ENCODE measurements at places on chromosomes 6 and 20. TPM values are rescaled to one million over a fixed set of nuclear protein-coding genes. Genes with fewer than 3 reads are reported as not detected.

GRCh38 chr6:151067684-151068596 is 171.8 kb upstream of the AKAP12 start:
- no peaks in the 10 kb centered on the region for H3K27me3 ChIP-seq
- H3K36me3 ChIP-seq, result no peaks in the 10 kb centered on the region
- peak; percentile 42 for DNase-seq

DNA sequence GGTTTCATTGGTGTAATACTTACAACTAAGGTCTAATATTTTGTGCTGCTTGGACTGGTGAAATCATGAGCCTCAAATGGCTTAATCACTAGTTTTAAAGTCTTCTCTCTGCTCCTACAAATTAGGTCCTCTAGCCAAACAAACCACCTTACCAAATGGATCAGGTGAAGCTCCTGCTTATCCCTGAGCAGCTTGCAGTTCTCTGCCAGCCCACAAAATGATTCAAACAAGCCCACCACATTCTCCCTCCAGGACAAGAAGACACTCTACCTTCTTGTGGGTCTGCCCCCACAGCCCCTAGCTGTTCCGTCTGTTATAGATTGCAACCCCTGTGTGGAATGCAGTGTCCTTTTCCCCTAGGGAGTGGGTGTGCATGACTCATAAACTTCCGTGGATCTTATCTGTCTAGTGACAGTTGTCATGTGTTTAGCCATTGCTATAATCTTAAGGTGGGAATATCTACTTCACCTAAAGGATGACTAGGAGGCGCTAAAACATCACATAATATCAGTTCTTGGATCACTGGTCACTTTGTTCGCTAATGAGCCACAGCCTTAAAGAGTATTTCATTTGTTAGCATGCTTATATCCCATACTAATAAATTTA is 940.5 kb upstream of the MANEA start:
- H3K27ac ChIP-seq, result no peak overlapping the region
- no peaks in the 10 kb centered on the region for H3K27me3 ChIP-seq
- H3K4me1 ChIP-seq, result no peaks in the 10 kb centered on the region
- no peak overlapping the region for H3K4me3 ChIP-seq
- DNase-seq, result no peak

DNA sequence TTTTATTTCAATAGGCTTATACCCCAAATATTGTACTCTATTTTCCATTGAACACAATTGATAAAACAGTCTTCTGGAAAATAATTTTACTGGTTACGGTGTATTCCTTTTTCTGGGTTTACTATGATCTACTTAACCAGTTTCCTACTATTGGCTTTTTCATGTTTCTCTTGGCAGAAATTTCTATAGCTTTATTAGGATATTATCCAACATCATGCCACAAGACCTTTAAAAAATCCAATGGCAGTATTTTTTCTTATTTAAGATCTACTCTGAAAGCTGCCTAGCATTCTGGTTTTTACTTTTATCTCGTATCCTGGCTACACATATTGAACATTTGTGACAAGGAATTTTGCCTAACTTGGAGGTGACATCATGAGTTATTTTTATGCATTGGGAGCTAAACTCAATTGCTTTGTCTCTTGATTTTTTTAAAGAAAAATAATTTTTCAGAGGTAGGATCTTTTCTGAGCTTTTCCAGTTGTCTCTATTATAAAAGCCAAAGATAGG is 45.5 kb downstream of the SLC9A8 start:
- H3K4me3 ChIP-seq, result no peak overlapping the region
- H3K4me1 ChIP-seq, result no peaks in the 10 kb centered on the region
- no peak overlapping the region for H3K27ac ChIP-seq
- DNase-seq, result no peak
- H3K27me3 ChIP-seq, result no peaks in the 10 kb centered on the region

SLC26A8 gene
- total RNA-seq, result 0.27 TPM

DNA sequence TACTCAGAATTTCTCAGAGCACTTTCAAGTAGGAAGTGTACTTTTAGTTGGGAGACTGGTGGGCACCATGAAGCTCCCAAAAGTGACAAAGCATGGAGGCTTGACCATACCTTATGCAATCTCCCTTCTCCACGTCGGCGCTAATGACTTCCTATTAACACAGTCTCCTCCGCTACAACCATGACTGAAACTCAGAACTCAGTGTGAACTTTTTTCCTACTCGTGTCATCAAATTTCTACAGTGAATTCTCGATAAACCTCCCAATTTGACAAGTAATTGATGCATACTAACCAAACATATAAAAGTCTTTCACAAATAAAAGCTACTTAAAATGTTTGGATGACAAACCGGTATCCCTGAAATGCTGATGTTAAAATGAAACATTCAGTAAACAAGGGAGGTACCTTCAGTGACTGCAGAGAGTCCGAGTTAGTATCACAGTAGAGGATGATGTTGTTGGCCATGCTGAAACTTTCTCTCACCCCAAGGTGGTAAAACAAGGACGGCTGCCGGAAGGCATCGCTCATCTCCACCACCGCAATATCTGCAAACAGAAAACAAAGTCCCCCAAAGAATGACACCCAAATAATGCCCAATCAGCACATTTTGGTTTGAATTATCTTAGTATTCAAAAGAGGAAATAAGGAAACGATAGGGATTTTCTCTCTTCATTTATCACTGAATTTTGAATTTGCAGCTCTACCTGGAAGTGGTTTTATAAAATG is 72.1 kb downstream of the MAP3K5 start:
- peaks cover 6% of the 10 kb centered on the region for H3K4me1 ChIP-seq
- no peak for DNase-seq
- H3K36me3 ChIP-seq, result no peaks in the 10 kb centered on the region
- H3K27me3 ChIP-seq, result no peaks in the 10 kb centered on the region
- no peak overlapping the region for H3K27ac ChIP-seq
- no peak overlapping the region for H3K4me3 ChIP-seq

DNA sequence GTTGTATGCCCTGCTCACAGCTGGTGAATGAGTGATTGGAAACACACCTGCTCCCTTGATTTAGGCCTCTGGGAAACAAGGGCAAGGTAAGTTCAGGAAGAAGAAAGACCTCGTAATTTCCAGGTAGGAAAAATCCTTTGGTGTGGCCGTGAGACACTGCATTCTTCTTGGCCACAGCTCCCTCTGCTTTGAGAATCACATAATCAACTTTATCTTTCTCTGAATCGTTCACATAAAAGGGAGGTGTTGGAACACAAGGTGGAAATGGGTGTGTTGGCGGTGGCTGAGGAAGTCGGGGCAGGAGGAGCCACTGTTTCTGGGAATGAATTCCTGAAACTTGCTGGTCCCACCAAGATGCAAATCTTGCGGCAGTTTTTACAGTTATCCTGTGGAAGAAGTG is 25.9 kb downstream of the FAM209B start:
- H3K27me3 ChIP-seq, result no peaks in the 10 kb centered on the region
- no peak overlapping the region for H3K27ac ChIP-seq
- no peaks in the 10 kb centered on the region for H3K36me3 ChIP-seq
- no peak for DNase-seq
- no peak overlapping the region for H3K4me3 ChIP-seq
- no peaks in the 10 kb centered on the region for H3K4me1 ChIP-seq

DNA sequence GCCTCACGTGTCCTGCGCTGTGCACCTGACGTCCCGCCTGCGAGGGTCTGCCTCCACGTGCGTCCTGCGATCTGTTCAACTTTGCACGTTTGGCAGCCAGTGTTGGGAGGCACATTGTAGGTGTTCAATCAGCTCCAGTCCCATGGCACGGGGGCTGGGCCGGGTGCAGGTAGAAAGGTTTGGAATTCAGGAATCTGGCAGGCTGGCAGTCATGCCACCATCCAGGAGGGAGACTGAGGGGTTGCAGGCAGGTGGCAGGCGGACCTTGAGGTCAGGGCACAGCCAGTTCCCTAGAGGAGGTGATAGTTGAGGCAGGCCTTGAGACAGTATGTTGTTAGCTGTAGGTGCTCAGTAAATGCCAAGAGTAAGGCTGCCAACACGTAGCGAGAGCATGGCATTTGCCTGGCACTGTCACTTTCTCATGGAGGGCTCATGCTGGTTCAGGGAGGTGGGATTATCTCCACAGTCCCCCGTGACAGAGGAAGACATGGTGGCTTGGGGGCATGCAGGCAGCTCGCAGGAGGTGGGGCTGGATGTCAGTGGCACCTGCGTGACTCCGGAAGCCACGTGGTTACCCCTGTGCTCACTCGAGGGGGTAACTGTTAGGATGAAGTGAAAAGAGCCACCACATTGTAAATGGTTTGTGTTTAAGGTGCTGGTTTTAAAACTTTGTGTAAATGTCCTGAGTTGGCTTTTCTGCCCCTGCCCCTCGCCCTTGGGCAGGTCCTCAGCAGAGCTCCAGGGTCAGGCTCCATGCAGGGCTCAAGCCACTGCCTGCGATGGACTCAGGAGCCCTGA is 111.8 kb upstream of the FRMD1 start:
- H3K27ac ChIP-seq, result no peak overlapping the region
- H3K36me3 ChIP-seq, result no peaks in the 10 kb centered on the region
- DNase-seq, result no peak
- H3K4me1 ChIP-seq, result no peaks in the 10 kb centered on the region
- H3K4me3 ChIP-seq, result no peak overlapping the region

DNA sequence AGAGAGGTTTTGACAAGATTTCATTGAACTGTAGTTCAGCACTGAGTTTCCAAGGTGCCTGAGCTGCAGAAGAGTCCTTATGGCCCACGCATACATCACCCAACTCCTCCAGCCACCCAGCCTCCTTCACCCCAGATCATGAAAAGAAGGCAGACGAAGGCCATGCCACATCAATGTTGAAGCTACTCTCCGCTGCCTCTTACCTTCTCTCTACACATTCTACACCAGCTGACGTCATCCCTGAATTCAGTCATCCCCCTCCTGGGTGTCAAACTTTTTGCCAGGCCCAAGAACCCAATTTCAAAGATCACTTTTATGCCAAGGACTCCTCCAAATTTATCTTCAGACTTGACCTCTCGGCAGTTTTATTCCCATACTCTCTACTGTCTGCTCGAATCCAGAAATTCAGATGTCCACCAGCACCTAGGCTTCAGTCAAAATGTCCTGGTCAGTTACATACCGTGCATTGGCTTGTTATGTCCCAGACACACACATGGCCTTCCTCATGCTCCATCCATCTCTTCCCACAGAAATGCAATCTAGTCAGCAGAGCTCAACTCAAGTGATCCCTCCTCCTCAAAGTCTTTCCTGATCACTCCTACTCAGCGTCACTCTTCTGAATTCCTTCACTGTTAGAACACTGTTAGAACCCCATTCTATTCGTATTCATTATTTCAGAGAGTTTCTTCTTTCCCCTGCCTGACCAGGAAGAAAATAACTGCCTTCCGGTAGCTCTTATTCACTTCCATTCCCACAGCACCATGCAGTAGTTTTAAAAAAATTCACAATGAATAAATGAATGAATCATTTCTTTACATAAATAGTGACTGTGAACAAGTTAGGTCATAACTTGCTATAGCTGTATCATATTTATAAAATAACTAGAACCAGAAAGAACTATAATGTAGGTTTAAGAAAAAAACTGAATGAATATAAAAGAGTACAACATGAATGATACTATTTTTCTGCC is 11.5 kb downstream of the ATXN1 start:
- no peak overlapping the region for H3K4me3 ChIP-seq
- no peaks in the 10 kb centered on the region for H3K36me3 ChIP-seq
- peaks cover 21% of the 10 kb centered on the region for H3K4me1 ChIP-seq
- no peak for DNase-seq
- no peaks in the 10 kb centered on the region for H3K27me3 ChIP-seq

FOXP4 gene
- 33.6 TPM for total RNA-seq

DNA sequence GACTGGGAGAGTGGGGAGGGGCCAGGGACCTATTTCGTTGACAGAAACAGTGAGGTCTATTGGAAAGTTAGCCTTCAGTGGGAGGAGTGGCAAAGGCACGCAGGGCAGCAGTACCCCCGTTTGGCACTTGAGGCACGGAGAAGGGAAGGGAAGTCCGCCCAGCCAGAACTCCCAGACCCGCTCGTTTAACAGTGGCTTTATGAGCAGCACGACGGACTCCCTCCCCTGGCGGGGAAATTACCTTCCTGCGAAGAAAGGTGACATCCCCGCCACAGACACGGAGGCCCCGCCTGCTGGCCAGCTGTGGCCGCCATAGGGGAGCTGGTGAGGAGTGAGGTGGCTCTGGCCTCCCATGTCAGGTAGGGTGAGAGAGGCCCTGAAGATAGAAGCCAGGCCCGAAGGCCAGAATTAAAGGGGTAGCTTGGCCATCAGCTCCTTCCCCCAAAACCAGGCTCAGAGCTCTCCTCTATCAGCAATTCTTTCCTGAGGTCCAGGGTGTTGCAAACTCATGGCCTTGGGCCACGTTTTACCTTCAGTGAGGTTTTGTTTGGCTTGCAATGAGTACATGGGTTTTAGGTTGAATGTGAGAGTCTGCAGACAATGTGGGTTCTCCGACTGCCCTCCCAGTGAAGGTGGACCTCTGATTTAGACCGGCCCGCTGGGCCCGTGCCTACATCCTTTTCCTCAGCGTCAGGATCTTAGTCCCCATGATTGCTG is 123.7 kb downstream of the MRPL14 start:
- H3K4me3 ChIP-seq, result no peak overlapping the region
- H3K27ac ChIP-seq, result no peak overlapping the region
- peaks cover 4% of the 10 kb centered on the region for H3K4me1 ChIP-seq
- no peaks in the 10 kb centered on the region for H3K36me3 ChIP-seq

GRCh38 chr20:62314339-62314638 is 11.5 kb downstream of the ADRM1 start:
- no peaks in the 10 kb centered on the region for H3K36me3 ChIP-seq
- no peak overlapping the region for H3K27ac ChIP-seq
- DNase-seq, result no peak

DNA sequence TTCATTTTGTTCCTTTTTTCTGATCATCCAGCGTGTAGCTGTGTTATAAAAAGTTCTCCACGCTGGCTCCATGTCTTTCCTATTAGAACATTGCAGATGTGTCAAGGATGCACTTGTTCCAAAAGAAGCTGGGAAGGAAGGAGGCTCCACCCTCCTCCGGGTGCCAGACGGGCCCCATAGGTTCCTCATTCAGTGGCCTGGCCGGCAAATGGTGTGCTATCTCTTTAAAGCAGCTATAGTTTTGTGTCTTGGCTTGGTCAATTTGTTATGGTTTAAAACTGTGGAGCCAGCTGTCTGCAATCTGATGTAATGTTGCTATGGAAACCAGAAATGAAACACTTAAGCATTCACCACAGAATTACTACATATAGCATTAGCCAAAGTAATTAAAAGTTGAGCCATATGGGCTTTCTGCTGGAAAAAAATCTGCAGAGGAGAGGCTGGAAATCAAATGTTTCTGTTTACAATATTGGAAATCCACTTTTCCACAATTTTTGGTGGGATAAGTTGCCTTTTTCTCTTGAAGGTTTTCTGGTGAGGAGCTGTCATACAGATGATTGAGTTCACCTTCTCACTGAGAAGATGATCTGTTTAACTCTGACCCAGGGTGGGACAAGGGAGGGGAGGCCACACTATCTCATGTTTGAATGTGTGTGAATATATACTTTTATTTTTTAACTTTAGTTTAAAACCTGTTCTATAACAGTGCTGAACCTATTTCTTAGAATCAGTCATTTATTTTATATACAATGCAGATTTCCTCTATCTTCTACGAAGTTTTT is 167.4 kb downstream of the SASH1 start:
- peak overlapping the region; percentile 63 for H3K27ac ChIP-seq

GRCh38 chr20:11907621-11908020 is 10.1 kb upstream of the BTBD3 start:
- no peak overlapping the region for H3K27ac ChIP-seq
- DNase-seq, result no peak
- no peaks in the 10 kb centered on the region for H3K4me1 ChIP-seq
- no peaks in the 10 kb centered on the region for H3K27me3 ChIP-seq
